NCI-H524 treated with DMSO at 0.1 percent for 48 hours (cell line): ENCODE measurements at places on chromosomes 5 and 9.

DNA sequence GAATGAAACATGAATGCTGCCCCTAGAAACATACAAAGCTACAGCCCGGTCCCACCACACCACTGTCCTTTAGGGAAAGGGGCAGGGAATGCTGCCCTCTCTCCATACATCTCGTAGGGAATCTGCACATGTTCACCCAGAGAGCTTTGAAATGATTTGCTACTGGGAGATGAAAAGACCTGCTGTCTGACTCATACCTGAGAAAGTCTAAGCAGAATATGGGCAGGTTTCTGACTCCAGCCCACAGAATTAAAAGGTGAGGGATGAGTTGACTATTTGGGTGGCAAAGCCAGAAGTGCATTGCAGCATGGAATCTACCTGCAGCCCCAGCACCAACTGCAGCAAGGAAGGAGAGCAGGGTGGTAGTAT, 297.9 kb downstream of the TLE1 start:
- DNase-seq = no peak

GRCh38 chr9:21434202-21435014, 5.8 kb upstream of the IFNA1 start:
- no peak for DNase-seq

- no peak for DNase-seq
These were observed 10.0 kb downstream of the OTULINL start for GRCh38 chr5:14591548-14591947.

GRCh38 chr5:7851617-7852289, 820 bp upstream of the CFAP90 start:
- DNase-seq = no peak

DNA sequence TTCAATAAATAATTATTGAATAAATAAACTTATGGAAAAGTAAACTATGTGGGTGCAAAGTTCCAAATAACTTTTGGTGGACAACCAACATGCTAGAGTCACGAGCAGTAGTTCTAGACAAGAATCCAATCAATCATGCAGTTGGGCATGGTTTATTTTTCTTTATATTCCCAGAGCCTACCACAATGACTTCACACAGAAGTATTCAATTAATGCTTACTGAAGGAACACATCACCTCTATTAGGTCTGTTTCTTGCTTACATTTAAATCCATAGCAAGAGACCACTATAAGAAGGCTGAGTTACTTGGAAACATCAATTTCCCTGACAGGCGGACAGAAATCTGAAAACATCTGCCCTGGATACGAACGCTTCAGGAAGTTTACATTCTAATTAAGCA, 214.2 kb downstream of the TMEM232 start:
- no peak for DNase-seq

DNA sequence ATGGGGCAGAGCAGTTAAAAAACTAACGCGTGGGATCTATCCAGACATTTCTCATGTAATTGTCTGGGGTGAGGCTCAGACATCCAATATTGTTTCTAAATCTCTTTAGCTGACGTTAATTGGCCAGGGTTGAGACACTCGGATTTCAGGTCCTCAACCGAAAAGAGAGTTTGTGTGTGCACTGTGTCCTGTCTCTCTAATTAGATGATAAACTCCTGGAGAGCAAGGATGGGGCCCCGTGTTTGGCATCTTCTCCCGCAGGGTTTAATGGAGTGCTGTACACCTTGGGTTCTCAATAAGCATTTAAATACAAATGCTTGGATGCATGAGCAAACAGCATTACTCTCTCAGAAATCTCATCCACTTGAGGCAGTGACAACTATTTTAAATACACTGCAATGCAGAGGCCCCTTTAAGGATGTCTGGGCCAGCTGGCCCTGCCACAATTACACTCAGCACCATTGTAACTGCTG, 139.6 kb downstream of the MTX3 start:
- no peak for DNase-seq

- DNase-seq = no peak
These were observed 30.2 kb upstream of the CCNG1 start for GRCh38 chr5:163407034-163407655.

DNA sequence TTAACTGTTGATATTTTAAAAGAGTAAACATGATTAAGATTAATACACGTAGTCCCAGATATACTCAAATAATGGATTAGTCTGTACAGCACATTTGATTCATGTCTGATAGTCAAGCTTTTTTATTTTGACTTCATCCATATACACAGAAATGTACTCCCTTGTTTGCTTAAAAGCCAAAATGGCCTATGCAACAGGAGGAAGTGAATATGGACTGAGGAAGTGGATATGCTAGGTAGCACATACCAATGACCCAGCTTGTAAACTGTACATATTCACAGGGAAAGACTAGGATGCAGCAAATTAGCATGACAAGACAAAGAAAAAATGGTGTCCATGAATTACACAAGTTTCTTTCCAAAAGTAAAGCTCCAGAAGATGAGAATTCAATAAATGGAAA, 109.7 kb downstream of the CAAP1 start:
- DNase-seq = no peak

DNA sequence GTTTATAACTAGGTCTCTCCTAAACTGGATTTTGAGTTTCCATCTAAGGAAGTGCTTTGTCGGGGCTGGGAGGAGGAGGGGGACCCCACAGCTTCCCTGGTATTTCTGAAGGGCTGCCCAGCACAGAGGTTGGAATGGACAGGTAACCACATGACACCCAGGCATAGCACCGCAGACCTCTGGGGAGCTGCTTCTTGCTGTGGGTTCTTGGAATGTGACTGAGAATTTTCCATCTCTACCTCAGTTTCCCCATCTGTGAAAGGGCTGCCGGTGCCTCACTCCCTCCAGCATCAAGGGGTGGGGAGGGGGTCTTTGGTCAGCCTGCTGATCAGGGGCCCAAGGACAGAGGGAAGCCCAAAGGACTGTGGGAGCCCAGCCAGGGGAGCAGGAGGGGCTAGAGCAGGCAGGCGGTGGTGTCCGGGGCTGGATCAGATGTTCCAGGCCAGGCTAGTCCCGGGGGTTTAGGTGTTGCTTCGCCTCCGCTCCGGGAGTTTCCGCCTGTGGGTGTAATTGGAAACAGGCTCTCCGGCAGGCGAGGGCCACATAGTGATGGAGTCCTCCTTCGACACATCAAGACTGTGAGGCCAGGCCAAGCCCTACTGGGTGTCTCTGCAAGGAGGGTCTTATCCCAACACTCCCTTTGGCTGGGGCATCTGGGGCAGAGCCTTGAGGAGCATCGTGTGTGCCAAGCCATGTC, 3.3 kb downstream of the OLFML2A start:
- DNase-seq = no peak

DNA sequence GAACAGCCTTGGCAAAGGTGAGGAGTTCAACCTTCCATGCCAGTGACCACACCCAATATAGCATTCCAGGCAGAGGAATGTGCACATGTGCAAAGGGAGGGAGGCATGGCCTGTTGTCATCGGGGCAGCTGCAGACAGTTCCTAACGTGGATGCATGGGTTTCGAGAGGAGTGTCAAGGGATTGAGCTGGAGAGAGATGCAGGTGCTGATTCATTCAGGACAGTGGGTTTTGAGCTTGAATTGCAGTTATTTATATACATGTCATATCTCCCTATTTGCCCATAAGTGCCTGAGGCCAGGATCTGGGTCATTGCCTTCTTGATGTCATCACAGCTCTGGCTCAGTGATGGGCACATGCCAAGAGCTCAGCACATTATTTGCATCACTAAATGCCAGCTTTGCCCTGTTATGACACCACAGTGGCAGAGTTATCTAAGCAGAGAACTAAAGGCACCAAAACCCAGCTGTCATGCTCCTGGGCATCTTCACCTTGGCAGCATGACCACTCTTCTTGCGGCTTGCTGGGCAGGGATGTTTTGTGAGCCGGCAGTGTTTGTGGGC, 278.0 kb downstream of the NTRK2 start:
- DNase-seq = no peak

DNA sequence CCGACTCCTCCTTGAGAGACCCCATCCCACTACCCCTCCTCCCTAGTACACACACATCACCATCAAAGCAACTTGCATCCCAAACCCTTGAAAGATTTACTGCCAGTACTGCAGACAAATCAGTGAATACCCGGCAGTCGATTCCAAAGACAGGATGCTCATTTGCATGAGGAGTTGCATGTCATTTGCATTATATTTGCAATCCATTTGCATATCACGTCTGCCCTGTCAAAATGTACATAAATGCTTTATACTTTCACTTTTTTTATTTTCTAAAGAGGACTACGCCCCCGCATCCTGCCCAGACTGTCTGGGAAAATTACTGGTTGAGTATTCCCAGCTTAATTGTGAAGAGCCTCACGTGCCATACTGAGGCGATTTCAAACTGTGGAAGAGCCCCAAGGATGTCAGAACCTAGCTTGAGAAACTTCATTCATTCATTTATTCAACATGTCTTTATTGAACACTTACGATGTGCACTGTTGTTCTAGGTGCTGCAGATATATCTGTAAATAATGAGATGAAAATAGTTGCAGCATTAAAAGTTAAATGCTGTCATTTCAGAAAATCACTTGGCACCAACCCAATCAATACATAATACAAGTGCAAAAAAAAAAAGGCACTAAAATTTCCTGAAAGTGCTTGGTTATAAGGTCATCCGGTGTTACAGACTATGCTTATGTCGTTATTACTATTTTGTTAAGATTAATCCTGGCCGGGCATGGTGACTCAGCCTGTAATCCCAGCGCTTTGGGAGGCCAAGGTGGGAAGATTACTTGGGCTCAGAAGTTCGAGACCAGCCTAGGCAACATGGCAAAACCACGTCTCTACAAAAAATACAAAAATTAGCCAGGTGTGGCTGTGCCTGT, 17.2 kb upstream of the SIL1 start:
- no peak for DNase-seq

GRCh38 chr9:126788046-126788445, 16.8 kb upstream of the ZBTB43 start:
- DNase-seq = no peak
